GM12865 (cell line): ENCODE measurements at places on chromosomes 1 and 21.
A peak's percentile ranks its signal among the peaks of the same experiment; 100 is the strongest.

- DNase-seq: no peak
Measured at GRCh38 chr1:171017426-171017825, 73.3 kb upstream of the FMO3 start.

GRCh38 chr1:103949779-103950178 is 200.1 kb downstream of the AMY1C start:
- DNase-seq: no peak

DNA sequence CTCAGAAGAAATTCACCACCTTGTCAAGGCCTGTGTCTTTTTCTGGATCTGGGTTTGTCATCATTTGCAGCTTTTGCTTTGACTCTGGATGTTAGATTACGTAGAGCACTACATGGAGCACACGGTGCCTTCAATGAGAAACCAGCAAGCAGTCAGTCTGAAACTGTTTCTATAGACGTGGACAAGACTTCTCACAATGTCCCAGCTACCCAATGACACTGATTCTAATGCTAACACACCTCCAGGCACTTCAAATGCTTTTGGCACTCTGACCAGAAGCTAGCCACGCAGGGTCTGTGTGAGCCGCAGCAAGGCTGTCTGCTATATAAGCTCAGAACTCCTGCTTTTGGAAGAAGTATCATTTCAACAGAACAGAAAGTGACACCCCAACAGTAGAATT is 38.2 kb downstream of the ITPKB start:
- DNase-seq: peak; percentile 55

DNA sequence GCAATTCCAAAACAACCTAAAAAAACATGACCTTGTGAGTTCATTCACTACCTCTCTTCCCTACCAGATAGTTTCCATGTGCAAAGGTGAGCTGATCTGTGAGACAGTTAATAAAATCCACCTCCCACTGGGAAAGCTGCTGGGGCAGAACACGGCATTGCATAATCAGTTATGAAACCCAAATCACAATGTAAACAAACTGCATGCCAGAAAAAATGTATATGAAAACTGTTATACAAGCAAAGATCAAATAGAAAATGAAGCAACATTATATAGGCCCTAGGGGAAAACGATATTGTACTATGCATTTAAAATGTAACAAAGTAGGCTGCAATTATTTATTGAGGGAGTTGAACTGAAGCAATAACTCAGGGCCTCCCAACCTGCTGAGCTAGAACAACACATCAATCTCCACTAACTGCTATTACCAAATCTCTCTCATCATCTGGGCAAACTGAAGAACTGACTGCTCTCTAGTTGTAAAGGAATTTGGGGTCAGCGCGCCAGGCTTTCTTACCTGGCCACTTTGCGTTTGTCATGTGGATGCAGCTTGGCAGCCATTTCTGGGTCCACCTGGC is 31.0 kb downstream of the TRIT1 start:
- no peak for DNase-seq

DNA sequence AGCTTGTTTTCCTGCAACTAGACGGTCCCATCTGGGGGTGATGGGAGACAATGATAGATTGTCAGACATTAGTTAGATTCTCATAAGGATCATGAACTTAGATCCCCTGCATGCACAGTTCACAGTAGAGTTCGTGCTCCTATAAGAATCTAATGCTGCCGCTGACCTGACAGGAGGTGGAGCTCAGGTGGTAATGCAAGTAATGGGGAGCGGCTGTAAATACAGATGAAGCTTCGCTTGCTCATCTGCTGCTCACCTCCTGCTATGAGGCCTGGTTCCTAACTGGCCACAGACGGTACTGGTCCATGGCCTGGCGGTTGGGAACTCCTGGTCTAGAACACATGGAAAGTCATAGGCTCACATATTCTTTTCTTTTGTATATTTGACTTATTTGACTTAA is 42.0 kb downstream of the NIBAN1 start:
- DNase-seq: no peak

- DNase-seq: no peak
Measured at GRCh38 chr1:87950369-87950768, 621.7 kb downstream of the LMO4 start.

GRCh38 chr1:41799723-41800122 is 119.0 kb downstream of the HIVEP3 start:
- peak; percentile 67 for DNase-seq

DNA sequence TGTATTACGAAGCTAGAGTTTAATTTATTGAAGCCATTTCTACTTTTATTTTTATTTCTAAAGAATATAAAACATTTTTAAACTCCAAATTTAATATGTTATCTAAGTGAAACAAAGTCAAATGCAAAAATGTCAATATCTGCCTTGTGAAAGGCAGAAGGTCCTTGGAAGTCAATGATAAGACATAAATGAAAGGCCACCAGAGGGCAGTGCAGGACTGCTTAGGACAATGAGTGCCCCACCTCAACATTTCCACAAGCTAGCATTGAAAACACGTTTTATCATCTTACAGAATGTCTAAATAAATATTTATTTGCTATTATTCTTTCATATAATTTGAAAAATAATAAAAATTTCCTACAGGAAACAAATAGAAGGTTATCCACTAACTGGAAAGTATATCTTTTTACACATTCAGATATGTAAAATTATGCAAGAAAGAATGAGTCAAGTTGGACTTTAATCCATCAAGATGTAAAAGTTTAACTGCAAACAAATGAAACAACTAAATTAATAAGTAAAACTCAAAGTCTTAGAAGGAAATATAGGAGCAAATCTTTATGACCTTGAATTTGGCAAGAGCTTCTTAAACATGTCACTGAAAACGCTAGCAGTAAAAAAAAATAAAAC is 140.1 kb upstream of the FMN2 start:
- DNase-seq: peak; percentile 72

GRCh38 chr1:45765999-45766792 is 15.7 kb upstream of the IPP start:
- DNase-seq: no peak

- no peak for DNase-seq
Measured at GRCh38 chr1:206657751-206658150, 22.4 kb downstream of the DYRK3 start.

- no peak for DNase-seq
Measured at GRCh38 chr1:224052772-224053171, 61.1 kb upstream of the FBXO28 start.

GRCh38 chr1:229093238-229093540 is 177.7 kb upstream of the RAB4A start:
- DNase-seq: no peak

DNA sequence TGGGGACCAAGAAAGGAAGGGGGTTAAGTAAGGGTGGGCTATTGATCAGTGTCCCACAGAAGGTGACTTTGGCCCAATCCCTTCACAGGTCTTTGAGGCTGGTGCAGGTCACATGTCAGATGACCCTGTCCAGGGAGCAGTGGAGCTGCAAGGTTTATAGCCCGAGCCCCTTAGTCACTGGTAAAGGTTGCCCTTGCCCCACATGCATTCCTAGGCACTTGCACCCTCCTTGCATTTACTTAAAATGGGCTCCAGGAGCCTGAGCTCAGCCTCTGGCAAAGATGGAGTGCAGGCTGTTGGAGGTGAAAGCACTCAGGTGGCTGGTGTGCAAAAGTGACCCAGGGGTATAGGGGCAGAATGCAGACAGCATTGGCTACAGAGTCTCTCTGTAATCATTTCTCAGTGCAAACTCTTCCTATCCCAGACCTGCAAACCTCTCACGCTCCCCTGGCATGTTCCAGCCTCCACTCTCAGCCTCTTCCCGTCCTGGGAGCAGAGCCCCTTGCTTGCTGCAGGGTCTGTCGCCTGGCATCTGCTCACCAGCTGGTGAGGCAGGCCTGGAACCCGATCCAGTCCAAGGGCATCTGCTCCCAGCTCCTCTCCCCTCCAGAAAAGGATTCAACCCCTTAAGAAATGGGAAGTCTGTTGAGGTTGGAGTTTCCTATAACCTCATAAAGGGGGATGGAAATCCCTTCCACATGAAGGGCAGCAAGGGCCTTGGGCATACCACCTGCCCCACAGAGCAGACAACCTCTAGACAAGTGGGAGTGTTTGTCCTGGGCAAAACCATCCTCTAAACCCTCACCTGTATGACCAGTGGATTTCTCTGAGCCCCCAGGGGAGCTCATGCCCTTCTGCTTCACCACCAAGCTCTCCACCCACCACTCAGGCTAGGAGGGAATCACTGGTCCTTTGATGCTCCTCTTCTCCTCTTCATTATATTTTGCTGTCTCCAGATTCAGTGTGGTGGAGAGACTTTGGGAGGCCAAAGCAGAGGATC is 23.1 kb upstream of the PTPRF start:
- no peak for DNase-seq

GRCh38 chr21:45989355-45990048 is 7.9 kb downstream of the COL6A1 start:
- DNase-seq: no peak

DNA sequence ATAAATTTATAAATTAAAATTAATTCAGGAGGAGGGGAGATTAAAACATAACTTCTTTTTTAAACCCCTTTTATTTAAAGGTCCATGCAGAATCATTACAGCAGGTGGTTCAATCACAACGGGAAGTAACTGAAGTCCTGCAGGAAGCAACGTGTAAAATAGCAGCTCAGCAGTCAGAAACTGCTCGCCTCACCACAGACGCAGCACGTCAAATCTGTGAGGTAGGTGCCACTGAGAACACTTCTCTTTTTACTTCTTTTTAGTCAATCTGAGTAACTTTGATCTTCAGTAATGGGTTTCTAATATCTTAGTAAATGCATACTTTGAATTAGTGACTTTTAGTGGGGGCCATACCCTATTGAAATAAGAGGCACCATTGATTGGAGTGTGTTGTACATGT is 87.0 kb downstream of the CEP350 start:
- no peak for DNase-seq

DNA sequence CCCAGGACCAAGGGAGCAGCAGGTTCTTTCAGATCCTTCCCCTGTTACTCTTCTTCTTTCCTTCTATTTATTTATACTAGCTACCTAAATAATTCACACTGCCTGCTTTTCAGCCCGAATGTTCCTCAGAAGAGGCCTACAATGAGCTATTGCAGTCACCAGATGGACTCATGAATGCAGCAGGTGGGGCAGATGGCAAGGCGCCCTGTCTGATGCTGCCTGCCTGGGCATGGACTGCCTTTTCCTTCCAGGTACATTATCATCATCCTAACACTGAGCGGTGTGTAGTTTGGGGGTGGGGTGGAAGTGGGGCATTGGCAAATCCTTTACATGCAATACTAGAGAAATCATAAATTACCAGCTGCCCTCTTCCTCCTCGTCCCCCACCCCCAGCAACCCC is 17.6 kb downstream of the ESRRG start:
- DNase-seq: no peak

GRCh38 chr1:159207080-159207479 is 2.4 kb downstream of the ACKR1 start:
- DNase-seq: peak; percentile 14

GRCh38 chr1:27521336-27521831 is 31.4 kb upstream of the WASF2 start:
- no peak for DNase-seq

DNA sequence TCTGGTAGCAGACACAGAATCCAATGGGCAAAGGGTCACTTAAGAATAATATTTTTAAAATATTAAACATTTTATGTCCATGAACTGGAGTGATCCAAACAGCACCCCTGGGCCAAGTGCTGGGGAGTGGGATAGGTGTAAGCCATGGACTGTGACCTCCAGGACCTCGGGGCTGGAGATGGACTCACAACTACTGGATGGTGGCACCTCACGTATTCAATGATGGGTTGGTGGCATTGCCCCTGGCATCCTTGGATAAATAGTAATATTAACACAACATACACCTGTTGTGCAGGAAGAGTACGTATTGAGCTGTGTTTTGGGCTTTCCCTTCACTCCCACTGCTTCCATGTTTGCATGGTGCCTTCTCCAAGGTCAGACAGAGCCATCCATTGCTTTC is 39.3 kb upstream of the TENT5C start:
- no peak for DNase-seq

- DNase-seq: no peak
Measured at GRCh38 chr1:94296018-94296417, 58.6 kb upstream of the ARHGAP29 start.

DNA sequence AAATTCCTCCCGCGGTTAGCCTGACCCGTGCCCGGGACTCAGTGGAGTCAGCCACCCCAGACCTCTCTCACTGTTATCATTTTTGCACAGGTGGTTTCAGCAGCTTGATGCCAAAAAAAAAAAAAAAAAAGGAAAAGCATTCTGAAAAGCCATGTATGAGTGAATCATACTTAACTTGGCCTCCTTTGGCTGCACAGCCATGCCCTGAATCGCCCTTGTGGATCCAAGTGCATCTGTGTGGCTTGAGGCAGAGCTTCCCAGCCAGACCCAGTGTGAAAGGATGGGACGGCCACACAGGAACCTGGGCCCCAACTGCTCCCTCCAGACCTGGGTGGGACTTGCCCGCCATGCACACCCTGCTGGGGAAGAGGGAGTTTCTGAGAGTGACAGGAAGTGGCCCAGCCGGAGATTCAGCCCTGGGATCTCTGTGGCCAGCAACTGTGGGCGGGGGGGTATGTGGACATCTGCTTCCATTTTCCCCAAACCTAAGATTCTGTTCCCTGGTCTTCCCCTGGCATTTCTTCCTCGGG is 8.6 kb downstream of the YBEY start:
- peak; percentile 49 for DNase-seq

- DNase-seq: no peak
Measured at GRCh38 chr1:110283677-110284076, 55.5 kb upstream of the RBM15 start.

- no peak for DNase-seq
Measured at GRCh38 chr1:23108918-23109533, 59.6 kb downstream of the LUZP1 start.

DNA sequence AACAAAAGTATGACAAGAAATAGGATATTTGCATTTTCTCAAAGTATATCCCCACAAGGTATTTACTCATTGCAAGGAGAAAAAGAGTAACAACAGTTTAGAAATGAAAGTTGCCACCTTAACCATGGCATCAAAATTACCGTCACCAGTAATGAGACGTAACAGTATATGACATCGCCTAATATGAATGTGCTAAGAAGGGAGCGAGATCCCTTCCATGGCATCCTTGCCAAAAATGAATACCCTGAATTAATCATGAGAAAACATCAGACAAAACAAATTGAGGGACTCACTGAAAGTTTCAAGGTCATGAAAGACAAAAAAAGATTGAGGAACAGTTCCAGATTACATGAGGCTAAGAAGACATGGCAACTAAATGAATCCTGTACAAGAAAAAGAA is 78.9 kb upstream of the MROH9 start:
- DNase-seq: no peak

DNA sequence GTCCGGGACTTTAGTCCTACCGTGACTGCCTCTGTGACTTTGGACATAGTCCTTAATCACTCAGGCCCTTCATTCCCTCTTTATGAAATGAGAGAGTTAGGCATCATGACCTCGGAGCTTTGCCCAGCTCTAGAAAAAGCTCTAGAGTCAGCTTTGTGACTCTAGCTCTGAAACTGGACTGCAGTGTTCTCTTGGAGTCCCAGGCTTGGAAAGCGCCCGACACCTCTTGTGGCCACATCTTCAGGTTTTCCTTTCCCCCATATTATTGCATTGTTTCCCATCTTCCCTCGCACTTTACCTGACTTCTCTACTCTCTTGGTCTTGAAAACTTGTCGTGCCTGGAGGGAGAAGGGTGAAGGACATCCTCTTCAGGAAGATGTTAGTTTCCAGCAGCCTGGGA is 12.5 kb upstream of the AMIGO1 start:
- DNase-seq: no peak

GRCh38 chr1:183023146-183023600 is at the start of gene LAMC1:
LAMC1 (plus strand) TSS chr1:183023420; CDS start chr1:183023717, 297 bp downstream.
- DNase-seq: peak; percentile 81
